ENCODE measurements at places on chromosomes 5 and 9.

GRCh38 chr5:89229331-89230070 is 346.5 kb upstream of the MEF2C start:
- DNase-seq: no peak

DNA sequence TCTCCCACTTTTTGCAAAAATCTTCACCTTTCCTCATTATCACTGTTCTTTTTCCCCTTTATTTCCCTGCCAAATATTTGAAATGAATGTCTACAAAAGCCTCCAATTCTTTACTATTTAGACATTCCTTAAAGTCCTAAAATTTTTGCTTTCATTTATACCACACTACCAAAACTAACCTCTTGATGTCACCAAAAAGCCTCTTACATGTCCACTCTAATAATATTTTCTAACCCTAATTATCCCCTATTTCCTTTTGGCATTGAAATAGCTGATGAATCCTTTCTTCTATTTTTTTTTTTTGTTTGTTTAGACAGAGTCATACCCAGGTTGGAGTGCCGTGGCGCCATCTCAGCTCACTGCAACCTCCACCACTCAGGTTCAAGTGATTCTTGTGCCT is 32.3 kb upstream of the NRG2 start:
- no peak for DNase-seq

DNA sequence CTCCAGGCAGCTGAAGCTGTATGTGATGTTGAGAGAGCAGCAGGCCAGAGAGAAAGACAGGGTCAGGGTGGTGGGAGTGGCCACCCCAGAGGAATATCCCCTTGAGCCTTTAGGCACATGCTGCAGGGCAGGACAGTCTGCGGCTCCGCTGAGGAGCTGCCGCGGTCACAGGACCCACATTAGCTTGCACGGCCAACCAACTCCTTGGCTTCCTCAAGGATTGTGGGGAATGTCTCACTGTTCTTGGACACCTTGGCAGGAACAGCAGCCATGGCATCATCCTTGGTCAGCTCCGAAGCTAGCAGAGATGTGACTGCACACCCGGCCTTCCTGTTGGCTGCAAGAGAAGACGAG is 27.8 kb downstream of the PCDHGC5 start:
- DNase-seq: no peak

DNA sequence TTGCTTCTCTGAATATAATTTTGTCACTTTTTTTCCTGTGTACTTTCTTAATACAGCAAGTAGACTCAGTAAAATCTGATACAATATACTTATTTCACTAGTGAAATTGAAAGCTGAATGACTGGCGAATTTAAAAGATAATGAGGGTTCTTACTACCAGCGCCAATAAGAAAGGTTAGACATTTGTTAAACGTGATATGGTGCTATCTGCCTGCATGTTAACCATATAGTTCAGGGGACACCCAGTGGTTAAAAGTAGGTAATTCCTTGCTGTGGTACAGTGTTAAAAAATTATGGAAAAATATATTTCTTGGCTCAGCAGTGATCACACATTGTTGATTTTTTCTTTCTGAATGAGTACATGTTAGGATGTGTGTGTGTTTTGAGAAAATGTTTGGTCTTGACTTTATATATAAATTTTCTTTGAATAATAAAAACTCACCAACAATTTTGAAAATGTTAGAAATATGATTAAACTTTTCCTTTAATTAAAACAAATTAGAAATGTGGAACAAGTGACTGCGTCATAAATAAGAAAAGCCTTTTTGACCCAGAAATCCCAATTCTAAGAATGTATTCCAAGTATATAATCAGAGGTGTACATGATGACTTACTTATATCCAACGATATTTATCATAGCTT is 25.8 kb downstream of the CAST start:
- no peak for DNase-seq

DNA sequence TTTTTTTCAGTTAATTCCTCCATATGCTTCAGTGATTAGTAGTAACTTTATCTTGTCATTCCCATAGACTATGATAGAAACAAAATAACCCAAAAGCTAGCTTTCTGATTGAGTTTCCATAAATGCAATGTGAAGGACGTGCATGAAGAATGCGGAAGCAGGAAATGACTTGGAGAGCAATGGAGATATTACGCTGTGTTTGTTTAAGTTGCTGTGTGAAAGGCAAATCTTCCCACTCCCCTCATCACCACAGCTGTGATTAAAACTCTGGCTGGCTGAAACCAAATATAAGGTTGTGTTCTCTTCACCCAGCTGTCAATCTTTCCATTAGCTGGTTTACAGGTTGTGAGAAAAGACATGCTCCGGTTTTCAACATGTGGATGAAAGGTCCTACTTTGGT is 83.9 kb downstream of the NR2F1-AS1 start:
- DNase-seq: no peak

DNA sequence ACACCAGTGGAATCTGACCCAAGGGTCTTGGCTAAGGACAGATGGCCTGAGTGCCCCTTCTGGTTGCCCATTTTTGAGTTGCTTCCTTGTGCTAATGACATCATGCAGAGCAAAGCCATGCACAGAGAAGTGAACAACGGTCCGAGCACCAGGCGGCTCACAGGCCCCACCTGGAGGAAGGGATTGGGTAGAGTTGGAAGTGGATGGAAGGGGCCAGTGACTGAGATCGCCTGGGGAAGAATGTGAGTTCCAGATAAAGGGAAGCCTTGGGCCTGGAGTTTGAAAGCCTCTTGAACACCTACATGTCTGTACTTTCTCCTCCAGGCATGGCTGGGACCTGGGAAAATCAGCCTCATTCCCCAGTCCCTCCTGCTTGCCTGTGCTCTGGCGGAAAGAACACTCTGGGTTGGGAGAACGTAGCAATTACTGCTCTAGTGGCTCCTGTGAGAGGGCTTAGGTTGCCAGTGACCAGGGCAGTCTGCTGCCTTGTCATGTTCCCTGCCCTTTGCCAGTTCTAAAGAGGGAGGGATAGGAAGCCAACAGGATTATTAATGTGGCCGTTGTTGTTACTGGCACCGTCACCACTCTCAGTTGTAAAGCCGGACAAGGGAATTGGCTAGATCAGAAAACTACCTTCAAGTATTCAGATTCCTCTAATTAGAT is 62.5 kb upstream of the PTPN3 start:
- DNase-seq: no peak

DNA sequence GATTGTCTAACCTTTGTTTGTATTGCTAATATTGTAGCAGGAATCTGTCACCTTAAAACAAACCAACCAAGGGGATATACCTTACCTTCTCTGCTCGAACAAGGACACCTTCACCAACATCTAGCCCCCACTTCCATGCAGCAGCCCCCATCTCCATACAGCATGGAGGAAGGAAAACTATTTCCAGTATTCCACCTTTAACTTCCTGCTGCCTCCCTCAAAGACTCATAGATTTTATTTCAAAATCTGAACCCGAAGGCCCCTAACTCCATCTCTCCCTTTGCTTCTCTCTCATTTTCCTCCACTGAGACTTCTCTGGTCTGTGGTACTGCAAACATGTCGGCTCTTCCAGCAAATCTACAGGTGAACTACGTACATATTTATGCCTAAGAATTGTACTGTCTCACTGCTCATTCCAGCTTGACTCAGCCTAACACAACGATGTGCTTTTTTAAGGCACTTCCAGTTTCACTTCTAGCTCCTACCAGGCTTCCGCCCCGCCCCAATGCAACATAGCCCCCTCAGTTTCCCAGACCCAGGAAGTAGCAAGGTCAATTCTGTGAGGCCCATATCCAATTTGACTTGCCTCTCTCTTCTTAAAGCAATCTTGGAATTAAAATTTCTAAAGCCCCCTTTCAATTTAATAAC is 70.7 kb upstream of the RNF38 start:
- no peak for DNase-seq

DNA sequence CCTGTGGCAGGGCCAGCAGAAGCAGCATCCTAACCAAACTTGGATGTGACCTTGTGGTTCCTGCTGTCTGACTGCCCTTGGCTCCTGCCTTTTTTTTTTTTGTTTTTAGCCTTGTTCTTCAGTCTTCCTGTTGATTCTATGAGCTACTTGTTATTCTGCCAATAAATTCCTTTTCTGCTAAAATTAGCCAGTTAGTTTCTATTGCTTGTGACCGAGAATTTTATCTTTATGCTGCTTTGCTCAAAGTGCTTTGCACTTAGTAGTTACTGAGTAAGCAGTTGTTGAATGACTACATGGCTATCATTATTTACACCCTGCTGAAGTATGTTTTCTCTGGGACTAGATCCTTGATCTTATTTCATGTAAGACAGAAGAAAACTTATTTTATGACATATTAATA is 20.8 kb upstream of the ATG10 start:
- DNase-seq: no peak

DNA sequence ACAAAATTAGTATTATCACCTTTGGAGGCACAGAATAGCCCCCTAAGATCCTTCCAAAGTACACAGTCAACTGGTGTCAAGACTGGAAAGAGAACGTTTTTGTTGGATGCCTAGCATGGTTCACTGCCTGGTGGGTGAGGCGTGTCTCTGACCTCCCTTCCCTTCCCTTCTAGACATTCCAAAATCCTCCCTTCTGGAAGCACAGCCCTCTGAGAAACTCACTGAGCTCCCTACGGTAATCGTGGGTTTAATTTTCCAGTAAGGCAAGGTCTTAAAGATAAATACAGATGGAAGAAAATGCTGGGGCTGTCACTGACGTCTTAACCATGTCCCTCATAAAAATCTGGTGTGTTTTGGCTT is 138.8 kb downstream of the LIFR start:
- no peak for DNase-seq

DNA sequence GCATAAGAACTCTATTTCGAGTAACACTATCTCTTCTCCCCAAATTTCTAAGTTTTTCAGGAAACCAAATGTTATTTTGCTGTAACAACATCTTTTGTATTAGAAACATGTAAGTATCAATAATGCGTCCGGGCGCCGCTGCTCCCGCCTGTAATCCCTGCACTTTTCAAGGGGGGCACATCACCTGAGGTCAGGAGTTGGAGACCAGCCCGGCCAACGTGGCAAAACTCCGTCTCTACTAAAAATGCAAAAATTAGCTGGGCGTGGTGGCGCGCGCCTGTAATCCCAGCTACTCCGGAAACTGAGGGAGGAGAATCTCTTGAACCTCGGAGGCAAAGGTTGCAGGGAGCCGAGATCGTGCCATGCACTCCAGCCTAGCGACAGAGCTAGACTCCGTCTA is 881.1 kb upstream of the NUDT12 start:
- DNase-seq: no peak

GRCh38 chr5:64518793-64519192 is 13.0 kb downstream of the RGS7BP start:
- no peak for DNase-seq

DNA sequence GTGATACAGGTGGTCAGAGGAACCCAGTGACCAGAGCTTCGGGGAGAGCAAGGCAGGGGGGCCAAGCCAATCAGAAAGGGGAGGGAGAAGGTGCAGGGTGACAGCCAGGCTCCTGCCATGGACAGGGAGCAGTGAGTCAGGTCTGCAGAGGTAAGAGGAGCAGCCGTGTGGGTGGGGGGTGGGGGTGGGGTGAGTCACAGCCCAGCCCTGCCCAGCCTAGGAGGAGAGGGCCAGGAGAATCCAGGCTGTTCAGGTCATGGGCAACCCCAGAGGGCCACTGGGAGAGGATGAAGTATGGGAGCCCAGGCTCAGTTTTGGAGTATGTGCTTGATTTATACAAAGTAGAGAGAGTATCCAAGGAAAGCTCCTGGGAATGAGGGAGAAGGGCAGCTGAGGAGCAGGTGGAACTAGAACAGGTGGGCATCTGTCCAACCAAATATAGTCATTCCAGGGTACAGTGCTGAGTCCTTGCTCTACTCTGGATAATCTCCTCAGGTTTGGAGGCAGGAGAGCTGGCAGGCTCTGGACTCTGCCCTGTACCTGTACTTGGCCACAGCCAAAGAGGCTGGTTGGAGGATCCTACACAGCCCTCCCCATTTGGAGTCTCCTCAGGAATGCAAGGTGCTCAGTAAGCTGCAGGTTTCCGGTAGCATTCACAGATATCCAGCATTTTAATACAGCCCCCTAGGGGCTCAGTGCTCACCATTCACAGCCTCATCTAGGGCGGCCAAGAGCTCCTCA is 1.6 kb downstream of the HBEGF start:
- no peak for DNase-seq

- DNase-seq: no peak
These were observed 42.4 kb downstream of the LRSAM1 start for GRCh38 chr9:127493592-127494303.

DNA sequence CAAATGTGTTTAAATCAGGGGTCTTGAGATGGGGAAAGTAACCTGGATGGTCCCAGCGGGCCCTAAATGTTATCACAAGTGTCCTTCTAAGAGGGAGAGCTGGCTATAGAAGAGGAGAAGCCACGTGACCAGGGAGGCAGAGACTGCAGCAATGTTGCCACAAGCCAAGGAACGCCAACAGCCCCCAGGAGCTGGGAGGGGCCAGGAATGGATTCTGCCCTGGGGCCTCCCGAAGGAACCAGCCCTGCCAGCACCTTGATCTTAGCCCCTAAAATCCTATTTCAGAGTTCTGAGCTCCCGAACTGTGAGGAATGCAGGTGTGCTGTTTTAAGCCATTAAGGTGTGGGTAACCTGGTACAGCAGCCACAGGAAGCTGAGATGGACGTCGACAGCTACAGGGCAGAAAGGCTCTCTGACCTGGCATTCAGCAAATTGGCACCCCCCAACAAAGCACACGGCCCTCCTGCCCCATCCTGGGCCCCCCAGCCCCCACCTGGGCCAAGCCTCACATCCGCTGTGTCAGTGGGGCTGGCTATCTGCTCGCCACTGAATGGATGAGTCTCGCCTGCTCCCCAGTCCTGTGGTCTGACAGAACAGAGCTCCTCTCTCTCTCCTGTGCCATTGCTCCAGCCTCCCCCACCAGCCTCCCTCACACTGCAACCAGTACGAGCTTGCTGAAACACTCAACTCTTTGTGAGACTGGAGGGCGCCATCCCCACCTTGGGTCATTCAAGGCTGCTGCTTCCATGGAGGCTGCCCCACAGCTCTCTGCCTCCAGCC is 78.8 kb downstream of the ADAMTS2 start:
- no peak for DNase-seq

DNA sequence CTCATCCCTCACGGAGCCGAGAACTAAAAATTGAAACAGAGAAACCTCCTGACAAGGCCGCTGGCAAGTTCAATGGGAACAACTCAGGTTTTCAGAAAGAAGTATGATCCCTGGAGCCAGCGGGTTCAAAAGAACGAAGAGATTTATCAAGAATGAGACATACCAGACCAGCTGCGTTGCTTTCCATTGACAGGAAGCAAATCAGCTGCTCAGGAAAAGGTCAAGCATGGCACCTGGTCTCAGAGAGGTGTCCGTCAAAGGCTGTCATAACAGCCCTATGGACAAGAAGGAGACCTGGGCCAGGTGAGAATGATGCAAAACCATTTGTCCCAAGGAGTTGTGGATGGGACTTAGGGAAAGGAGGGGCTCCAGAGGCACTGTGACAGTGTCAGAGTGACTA is 34.9 kb upstream of the GNE start:
- no peak for DNase-seq

GRCh38 chr9:91948597-91949391 is 1.2 kb downstream of the ROR2 start:
- peak; percentile 75 for DNase-seq

All from NCI-H1417 (cell line).